ENCODE measurements at places on chromosomes 2 and 18.

DNA sequence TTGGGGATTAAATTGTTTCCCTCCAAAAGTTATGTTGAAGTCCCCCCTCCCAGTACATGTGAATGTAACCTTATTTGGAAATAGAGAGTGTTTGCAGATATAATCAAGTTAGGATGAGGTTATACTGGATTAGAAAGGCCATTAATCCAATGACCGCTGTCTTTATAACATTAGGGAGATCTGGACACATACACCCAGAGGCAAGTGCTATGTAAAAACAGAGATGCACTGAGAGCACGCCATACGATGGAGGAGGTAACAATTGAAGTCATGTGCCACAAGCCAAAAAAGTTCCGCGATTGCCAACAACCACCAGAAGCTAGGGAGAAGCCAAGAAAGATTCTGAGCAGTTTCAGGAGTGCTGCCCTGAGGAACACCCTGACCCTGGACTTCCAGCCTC is 153.3 kb downstream of the RNF144A start:
- DNase-seq: no peak

DNA sequence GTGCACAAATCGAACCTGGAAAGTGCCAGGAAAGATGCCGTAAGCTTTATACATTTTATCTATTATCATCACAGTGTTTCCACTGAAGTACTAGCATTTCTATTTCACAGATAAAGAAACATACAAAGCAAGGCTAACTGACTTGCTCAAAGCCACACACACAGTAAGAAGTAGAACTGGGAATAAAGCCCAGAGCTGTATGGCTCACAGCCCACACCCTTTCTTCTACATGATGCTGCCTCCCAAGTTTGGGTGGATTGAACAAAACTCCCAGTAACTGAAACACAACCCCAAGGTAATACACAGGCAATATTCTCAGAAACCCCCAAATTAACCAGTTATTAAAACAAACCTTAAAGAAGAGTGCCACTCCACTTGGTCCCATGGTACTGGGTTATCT is 11.2 kb downstream of the SAP130 start:
- DNase-seq: peak; percentile 22

DNA sequence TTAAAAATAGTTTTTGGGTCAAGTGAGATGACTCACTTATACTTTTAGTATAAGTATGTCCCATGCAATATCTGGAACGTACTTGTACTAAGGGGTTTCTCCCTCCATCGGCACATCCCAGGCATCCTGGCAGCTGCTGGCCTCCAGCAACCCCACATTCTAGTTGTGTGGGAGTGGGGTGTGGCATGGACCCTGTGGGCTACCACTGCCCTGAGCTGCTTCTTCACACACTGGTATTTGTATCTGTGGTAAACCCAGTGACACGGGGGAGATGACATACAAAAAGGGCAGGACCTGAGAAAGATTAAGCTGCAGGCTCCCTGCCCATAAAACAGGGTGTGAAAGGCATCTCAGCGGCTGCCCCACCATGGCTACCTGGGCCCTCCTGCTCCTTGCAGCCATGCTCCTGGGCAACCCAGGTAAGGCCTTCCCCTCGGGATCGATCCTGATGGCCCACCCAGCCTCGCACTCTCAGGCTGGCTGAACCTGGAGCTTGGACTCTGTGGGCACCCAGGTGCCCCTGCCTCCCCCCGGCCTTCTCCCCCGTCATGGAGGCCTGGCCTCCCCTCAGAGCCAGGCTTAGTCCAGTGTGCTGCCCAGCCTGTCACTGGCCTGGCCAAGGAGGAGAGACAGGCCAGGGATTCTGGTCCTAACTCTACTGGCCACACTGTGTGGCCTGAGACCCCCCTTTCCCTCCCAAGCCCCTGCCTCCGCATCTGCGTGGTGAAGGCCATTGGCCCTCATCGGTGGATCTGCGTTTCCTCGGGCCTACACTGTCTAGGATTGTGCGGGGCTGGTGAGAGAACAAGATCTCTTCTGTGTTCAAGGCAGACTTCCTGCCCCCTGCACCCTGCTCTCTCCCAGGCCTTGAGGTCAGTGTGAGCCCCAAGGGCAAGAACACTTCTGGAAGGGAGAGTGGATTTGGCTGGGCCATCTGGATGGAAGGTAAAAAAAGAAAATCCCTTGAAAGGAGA is at the start of gene GNLY:
TSS of gene GNLY (plus strand) at position 307 of the 974 bp plus-strand sequence. CDS start at position 368, 61 bp downstream.
- no peak for DNase-seq

- DNase-seq: no peak
These were observed 54.7 kb upstream of the FZD7 start for GRCh38 chr2:201978986-201979385.

GRCh38 chr2:216066230-216066629 is 15.4 kb downstream of the PECR start:
- no peak for DNase-seq

GRCh38 chr18:42025491-42025890 is 70.5 kb downstream of the PIK3C3 start:
- DNase-seq: no peak

DNA sequence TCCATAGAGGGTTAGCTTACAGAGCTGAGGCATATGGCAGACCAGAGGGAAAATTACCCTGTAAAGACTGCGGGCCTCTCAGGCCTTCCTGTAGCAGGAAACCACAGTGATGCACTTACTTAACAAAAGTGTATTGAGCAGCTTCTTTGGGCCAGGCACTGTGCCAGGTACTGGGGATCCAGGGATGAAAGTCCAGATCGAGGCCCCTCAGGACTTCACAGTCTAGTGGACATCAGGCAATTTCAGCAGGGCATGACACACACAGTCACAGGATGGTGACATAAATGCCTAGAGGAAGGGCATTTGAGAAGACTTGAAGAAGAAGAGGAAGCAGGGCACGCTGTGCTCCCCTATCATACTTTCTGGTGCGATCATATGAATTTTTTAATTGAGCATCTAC is 71.7 kb downstream of the MARCO start:
- DNase-seq: no peak

DNA sequence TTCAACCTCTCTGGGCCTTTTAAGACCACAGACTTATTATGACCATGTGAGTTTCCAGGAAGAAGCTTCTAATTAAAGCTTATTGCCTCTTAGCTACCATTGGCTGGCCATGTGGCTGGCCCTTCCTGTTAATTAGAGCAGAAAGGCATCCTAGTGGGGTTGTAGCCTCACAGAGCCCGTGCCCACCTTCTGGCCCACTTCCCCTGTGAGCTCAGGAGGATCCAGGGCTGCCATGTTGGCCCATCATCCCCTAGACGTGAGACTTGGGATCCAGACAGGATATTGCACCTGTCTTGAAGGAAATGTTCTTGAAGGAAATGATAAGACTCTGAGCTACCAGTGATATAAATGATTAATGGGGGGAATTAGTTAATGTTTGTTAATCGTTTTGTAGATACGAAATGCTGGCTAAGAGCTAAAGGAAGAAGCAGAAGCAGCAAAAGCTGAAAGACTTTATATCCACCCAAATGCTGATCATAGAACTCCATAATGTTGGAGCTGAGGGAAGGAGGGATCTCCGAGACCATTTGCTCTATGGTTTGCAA is 255.4 kb downstream of the CLIP4 start:
- no peak for DNase-seq

GRCh38 chr18:43034683-43035500 is 80.6 kb downstream of the RIT2 start:
- DNase-seq: no peak
